Naive thymus-derived CD8-positive, alpha-beta T cell (primary cell): ENCODE measurements at places on chromosomes 2 and 18. TPM values are rescaled to one million over a fixed set of nuclear protein-coding genes. Genes with fewer than 3 reads are reported as not detected.

DNA sequence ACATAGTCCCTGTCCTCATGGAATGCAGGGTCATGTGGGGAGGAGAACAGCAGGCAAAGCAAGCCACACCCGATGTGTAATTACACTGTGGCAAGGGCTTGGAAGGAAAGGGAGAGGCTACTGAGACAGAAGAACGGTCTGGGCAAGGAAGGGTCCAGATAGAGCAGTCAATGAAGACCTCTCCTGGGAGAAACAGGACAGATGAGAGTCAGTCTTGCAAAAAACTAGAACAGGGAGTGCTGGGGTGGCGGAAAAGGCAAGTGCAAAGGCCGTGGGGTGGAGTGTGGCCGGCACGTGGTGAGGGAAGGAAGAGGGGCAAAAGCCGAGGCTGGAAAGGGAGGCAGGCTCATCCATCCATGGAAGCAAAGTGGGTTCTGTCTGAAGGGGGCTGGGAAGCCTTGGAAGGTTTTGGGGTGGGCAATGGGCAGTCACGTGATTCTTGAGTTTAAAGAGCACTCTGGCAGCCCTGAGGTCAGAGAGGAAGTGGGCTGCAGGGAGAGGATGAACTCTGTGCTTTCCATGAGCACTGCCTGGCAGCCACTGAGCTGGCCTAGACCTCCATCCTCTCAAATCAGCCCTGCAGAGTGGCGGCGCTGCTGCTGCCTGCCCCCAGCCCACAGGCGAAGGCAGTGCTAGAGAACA, 182.2 kb downstream of the INHBB start:
- no peaks in the 10 kb centered on the region for H3K4me1 ChIP-seq
- no peak for DNase-seq
- no peak overlapping the region for H3K27ac ChIP-seq
- H3K36me3 ChIP-seq, result no peaks in the 10 kb centered on the region
- no peak overlapping the region for H3K4me3 ChIP-seq

DNA sequence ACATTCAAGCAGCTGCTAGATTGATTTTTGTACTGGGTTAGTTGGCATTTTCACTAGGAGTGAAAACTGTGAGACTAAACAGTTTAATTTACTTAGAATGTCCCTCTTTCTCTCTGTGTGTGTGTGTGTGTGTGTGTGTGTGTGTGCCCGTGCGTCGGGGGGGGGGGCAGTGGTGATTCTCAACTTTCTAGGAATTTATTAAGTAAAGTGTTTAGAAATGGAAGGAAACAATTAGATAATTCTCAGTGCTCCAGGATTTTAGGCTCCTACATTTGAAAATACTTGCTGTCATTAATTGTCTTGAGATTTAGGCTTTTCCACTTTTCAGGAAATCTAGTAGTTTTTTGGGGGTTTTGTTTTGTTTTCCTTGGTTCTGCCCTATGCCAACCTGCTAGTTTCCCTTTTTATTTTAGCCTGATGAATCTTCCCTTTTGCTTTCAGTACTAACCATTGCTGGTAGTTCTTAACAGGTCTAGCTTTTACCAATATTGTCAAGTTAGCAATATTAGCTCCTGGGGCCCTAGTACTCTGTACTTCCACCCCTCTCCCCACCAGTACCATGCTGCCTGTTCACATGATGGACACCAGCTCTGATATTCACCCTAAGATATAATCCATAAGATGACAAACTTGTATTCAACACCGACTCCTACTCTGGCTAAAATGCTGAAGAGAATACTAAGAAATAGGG, 4.9 kb downstream of the EPAS1 start:
- no peak for DNase-seq
- H3K4me3 ChIP-seq, result no peak overlapping the region
- H3K27ac ChIP-seq, result no peak overlapping the region
- peaks cover 49% of the 10 kb centered on the region for H3K4me1 ChIP-seq

The BCL11A gene
- total RNA-seq, result 10.1 TPM

- DNase-seq, result no peak
- no peak overlapping the region for H3K27ac ChIP-seq
- H3K27me3 ChIP-seq, result peaks cover 21% of the 10 kb centered on the region
- H3K36me3 ChIP-seq, result peaks cover 2% of the 10 kb centered on the region
- no peaks in the 10 kb centered on the region for H3K4me1 ChIP-seq
Observed at GRCh38 chr18:8890957-8891464, 185.7 kb downstream of the MTCL1 start.

The HTR2B gene
- total RNA-seq, result not detected

GRCh38 chr18:961644-962355, 57.1 kb downstream of the ADCYAP1 start:
- peaks cover 44% of the 10 kb centered on the region for H3K27me3 ChIP-seq
- no peaks in the 10 kb centered on the region for H3K36me3 ChIP-seq
- peaks cover 6% of the 10 kb centered on the region for H3K4me1 ChIP-seq
- H3K27ac ChIP-seq, result peak overlapping the region; percentile 3
- DNase-seq, result peak; percentile 46

GRCh38 chr2:187403568-187404260, 44.3 kb downstream of the CALCRL start:
- H3K36me3 ChIP-seq, result no peaks in the 10 kb centered on the region
- no peaks in the 10 kb centered on the region for H3K27me3 ChIP-seq
- no peak for DNase-seq
- H3K27ac ChIP-seq, result no peak overlapping the region
- H3K4me1 ChIP-seq, result no peaks in the 10 kb centered on the region

The LDLRAD4 gene
- total RNA-seq, result 52.9 TPM

The CYP1B1 gene
- 2.3 TPM for total RNA-seq

DNA sequence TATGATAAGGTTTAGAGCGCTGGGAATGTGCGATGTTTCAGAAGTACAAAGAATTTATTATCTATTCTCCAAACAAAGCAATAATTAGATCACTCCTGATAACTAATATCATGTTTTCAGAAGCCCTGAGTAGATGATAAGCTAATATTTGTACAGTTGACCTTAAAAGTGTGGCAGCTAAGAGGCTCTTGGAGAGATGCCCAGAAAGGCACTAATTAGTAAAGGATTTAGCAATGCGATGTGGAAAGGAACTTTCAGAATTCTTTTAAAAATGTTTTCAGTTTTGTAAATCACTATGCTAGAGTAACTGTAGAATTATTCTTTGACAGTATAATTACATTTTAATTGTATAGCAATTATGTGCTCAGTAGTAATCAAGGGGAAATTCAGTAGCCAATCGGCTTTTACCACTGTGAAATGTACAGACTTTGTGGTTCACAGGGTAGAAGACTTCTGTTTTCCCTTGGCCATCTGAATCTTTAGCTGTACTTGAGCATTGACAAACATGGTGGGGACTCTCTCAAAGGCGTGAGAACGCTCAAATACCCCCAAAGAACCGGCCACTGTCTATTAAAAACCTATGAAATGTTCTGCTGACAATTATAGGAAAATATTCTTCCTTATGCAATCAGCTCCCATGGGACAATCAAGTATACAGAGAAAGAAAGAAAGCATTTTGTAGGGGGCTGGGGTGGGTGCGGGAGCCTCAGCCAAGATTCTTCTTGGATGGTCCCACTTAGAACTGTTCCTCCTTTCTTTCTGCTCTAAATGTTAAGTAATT, 262.8 kb upstream of the AGAP1 start:
- no peak overlapping the region for H3K4me3 ChIP-seq
- no peak overlapping the region for H3K27ac ChIP-seq
- peaks cover 33% of the 10 kb centered on the region for H3K27me3 ChIP-seq
- no peak for DNase-seq
- H3K36me3 ChIP-seq, result no peaks in the 10 kb centered on the region

- H3K4me3 ChIP-seq, result no peak overlapping the region
- H3K27me3 ChIP-seq, result no peaks in the 10 kb centered on the region
- no peaks in the 10 kb centered on the region for H3K36me3 ChIP-seq
- DNase-seq, result no peak
Observed at GRCh38 chr2:120937686-120938044, 202.0 kb downstream of the GLI2 start.

The IER3IP1 gene
- 8.1 TPM for total RNA-seq

- H3K27me3 ChIP-seq, result no peaks in the 10 kb centered on the region
- no peak overlapping the region for H3K27ac ChIP-seq
- DNase-seq, result no peak
Observed at GRCh38 chr2:119692310-119692709, 13.3 kb downstream of the TMEM177 start.

The SPATS2L gene
- 1.7 TPM for total RNA-seq

DNA sequence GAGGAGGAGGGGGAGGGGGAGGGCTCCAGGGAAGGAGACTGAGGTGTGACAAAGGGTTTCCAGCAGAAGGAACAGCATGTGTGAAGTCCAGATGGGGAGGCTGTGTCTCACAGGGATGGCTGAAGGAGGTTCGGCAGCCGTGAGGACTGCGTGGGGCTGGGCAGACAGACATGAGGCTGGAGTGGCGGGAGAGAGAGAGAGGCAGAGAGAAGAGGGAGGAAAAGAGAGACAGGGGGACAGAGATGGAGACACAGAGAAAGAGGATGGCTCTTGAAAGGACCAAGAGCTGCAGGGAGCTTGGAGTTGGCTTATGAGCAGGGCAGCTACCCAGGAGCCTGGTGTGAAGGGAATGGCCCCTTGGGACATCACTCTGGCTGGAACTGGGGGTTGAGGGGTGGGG, 138.9 kb upstream of the ASB18 start:
- H3K4me1 ChIP-seq, result no peaks in the 10 kb centered on the region
- no peak for DNase-seq
- no peaks in the 10 kb centered on the region for H3K27me3 ChIP-seq

- no peak overlapping the region for H3K27ac ChIP-seq
- H3K4me1 ChIP-seq, result no peaks in the 10 kb centered on the region
- peaks cover 5% of the 10 kb centered on the region for H3K27me3 ChIP-seq
Observed at GRCh38 chr2:187461294-187462261, 13.5 kb upstream of the CALCRL start.

The ST6GAL2 gene
- total RNA-seq, result not detected

The LYPD6 gene
- not detected for total RNA-seq

DNA sequence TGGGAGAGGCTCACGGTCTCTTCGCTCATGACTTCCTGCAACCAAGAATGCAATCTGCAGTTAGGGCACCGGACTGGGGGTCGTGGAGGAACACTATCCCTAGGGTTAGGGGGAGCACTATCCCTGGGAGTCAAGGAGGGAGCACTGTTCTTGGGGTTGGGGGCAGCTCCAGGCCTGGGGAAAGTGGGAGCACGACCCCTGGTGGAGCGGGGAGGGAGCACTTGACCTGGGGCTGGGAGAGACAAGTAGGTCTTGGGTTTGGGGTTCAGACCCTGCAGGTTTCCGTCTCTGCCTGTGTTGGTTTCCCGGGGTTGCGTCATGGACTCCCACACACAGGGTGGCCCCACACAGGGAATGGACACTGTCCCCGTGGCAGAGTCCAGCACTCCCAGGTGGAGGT, 133.6 kb downstream of the TPO start:
- H3K27me3 ChIP-seq, result peaks cover 8% of the 10 kb centered on the region
- peaks cover 6% of the 10 kb centered on the region for H3K4me1 ChIP-seq
- H3K4me3 ChIP-seq, result no peak overlapping the region
- no peak for DNase-seq

DNA sequence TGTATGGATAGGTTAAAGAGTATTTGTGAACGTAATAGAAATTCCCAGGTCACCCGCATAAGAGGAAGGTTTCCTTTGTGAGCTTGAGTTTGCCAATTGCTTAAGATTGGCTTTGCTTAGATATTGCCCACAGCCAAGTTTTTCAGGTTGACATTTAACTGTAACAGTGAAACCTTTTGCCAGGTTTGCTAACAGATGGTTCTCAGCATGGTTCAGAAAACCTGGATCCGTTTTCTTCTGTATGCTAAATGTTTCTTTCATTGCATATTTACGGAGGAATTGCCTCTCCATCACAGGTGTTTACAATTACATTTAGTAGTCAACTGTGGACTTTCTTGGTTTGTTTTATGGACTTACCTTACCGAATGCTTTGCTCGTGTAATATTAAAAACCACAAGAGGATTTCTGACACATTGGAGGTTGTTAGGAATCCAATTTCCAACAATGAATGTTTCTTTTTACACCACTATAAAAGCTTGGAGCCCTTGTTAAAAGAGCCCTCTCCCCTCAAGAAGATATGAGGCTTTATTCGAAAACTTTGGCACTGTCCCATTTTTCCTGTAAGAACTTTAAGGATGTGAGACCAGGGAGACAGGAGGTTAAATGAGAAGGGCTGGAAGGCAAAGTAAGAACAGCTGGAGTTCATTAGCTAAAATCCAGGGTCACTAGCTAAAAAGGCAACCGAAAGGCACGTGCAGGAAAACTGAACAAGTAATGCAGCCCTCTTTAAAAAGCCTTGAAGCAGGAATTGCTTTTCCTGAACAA, 7.8 kb downstream of the CDK15 start:
- H3K4me1 ChIP-seq, result no peaks in the 10 kb centered on the region
- peaks cover 17% of the 10 kb centered on the region for H3K27me3 ChIP-seq
- H3K4me3 ChIP-seq, result no peak overlapping the region
- no peak overlapping the region for H3K27ac ChIP-seq
- no peaks in the 10 kb centered on the region for H3K36me3 ChIP-seq

The LONRF2 gene
- not detected for total RNA-seq
